ENCODE measurements at places on chromosomes 16 and 17.

DNA sequence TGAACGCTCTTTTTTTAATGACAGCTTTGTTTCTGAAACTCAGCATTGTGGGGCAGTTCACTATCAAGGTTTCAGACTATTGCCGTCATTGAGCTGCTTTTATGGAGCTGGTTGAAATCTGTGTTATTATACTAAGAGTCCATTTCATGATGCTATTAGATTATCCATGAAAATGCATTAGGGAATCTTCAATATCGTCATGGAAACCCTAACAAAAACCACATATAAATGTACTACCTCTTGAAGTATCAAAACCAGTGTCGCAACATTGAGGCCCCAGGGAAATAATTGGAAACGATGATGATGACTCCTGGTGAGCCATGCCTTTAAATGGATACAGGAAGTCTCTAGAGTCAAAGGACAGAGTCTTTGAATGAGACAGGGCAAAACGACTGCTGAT, 231.6 kb upstream of the CPHXL start:
- no peak for DNase-seq

- no peak for DNase-seq
Measured at GRCh38 chr17:8856869-8857575, 10.5 kb downstream of the PIK3R6 start.

DNA sequence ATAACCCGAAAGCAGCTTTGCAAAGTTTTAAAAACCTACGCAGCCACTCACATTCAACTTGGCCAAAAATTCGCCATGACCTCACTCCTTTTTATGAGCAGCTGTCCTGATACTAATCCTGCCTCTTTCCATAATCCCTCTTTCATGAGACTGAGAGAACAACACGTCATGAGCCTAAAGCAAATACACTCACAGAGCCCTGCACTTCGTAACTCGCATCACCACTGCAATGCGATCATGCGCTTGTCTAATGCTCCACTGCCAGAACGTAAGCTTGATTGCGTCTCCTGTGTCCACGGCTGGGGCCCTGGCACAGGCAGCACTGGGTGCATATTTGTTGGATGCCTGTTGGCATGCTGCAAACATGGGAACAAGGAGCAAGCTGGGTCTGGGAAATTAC, 36.2 kb downstream of the CDRT4 start:
- no peak for DNase-seq

GRCh38 chr16:81940781-81941560, 70.3 kb downstream of the SDR42E1 start:
- DNase-seq, result peak; percentile 36

- DNase-seq, result no peak
Measured at GRCh38 chr16:55250701-55251100, 73.3 kb upstream of the IRX6 start.

DNA sequence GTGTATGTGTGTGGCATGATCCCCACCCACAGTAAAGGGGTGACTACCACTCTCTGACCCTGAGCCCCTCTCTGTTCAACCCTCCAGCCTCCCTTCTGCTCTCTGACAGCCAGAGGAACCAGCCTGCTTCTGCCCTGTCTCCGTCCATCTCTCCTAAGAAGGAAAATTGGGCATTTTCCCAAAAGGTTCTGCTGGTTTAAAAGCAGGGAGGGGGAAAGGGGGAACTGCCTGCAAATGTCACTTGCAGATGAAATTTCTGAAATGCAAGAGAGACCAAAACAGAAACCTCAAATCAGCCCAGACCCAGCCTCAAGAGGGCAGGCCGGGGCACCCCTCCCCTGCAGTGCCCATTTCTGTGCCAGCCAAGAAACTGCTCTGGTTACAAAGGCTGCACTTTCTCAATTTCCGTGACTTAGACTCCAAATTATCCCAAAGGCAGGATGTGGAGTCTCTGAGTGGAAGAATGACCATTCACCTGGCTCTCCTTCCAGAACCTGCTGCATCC, 197.9 kb downstream of the RBFOX3 start:
- DNase-seq, result no peak

DNA sequence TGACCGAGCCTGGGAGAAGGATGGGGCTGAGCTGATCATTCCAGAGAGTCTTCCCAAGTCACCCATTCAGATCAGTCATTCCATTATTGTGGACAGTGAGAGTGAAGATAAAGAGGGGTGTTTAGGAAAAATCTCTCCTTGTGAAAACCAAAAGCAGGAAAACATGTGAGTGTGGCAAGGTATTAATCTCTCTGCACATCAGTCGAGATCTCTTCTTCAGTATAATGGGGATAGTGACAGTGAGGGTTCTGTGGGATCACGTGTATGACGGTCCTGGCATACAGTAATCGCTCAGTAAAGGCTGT, 35.4 kb downstream of the CHD9 start:
- DNase-seq, result no peak

DNA sequence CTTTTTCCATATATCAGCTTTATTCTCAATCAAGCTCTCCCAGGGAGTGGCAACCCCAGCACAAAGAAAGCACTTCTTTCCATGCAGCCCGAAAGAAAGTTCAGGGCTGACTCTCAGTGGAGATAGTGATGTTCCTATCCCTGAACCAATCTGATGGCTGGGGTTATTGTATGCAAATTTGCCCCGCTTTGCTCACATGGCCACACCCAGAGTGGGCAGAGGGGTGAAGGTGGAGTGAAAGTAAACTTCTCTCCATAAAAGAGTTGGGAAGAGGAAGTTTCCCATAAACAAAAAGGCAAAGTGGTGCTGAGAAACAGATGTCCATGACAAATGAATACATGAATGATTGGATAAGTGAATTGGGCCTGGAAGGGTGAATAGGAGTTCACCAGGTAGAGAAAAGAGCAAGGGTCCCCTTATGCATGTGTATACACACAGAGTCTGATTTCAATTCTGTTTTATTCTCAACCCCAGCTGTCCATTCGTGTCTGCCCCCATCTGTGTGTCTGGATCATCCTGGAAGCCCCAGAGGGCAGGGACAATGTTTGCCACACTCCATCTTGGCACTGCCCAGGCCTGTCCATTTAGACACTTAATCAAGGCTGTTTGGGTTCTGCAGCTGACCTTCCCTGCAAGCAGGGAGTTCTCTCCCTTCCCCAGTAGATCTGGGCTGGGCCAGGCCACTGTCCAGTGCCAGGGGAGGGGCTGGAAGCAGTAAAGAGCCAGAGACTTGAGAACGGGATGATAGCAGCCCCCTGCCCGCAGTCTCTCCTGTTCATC, 14.1 kb upstream of the NGFR start:
- no peak for DNase-seq

DNA sequence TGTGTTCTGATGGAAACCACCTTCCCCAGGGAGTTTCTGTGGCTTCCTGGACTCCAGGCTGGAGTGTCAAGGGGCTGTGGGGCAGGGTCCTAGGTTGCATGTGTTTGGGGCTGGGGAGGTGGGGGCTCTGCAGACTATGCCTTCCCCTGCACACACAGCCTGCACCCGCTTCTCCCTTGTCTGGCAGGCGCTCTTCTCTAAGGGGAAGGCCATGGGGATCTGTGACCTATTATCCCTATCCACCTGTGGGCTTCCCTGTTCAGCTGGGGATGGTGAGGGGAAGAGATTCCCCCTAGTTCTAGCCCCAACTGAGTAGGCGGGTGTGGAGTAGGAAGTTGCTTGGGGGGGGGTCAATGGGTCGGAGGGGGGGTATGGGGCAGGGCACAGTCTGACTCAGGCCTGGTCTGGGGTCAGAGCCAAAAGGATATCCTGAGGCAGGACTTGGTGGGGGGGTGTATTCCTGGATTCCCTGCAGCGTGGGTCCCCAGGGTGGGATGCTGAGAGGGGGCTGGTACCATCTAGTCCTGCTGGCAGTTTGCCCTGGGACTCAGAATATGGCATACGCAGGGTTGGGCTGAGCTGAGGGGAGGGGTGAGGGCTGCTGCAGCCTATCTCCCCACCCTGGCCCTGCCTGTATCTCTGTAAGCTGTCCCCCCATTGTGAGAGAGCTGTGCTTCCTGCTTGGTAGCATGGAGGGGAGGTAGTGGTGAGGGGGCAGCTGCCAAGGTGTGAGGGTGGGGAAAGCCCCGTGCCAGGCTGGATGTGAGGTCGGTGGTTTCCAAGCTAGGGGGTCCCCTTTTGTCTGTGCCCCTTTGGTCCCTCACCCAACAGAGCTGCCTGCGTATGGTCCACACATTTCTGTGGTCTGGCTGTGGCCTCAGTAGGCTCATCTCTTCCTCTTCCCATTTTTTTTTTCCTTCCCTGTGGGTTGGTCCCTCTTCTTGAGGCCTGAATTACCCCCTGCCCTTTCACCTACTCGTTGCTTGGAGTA, 14.7 kb downstream of the RARA start:
- DNase-seq, result no peak

- DNase-seq, result peak; percentile 60
Measured at GRCh38 chr17:34443619-34444469, 80.8 kb upstream of the CCL1 start.

DNA sequence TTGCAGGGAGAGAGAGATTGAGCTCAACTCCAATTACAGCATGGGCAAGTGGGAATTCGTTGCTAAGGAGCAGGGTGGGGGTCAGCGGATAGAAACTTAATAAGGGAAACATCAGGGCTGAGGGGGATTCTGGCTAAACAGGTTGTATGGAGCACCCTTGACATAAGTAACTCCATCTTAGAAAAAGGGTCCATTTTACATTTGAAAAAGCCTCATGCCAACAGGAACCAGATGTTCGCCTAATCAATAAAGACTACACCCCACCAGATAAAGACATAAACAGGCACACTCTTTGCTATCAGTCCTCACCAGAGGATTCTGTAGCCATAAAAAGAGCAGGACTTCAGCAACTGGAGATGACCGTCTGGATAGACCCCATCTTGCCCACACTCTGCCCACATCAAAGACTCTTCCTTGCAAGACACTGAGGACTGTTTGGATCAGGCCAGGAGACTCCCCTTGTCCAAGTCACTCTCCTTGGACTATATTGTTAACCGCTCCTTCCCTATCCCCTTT, 1.6 kb upstream of the LRRC75A start:
- DNase-seq, result no peak

- no peak for DNase-seq
Measured at GRCh38 chr17:65398040-65398787, 163.2 kb downstream of the AXIN2 start.

DNA sequence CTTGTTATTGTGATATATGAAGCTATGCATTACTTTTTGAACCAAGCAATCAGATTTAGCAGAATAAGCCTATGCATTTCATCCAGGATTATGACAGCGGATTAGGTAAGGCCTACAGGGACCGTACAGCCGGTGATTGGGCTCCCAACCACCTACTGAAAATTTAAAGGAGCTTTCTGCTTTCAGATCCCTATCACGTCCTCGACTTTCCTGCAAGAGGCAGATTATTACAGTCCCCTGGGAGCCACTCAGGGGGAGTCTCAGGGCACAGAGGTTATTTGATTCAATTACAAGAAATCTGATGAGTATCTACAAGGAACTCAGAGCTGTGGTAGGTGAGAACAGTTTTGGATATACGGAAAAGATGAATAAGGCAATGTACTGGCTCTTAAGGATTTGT, 80.7 kb downstream of the HS3ST3B1 start:
- no peak for DNase-seq

GRCh38 chr17:39921323-39921722, 2.9 kb upstream of the GSDMB start:
- DNase-seq, result no peak

- no peak for DNase-seq
Measured at GRCh38 chr17:46056800-46057304, 57.8 kb downstream of the STH start.

DNA sequence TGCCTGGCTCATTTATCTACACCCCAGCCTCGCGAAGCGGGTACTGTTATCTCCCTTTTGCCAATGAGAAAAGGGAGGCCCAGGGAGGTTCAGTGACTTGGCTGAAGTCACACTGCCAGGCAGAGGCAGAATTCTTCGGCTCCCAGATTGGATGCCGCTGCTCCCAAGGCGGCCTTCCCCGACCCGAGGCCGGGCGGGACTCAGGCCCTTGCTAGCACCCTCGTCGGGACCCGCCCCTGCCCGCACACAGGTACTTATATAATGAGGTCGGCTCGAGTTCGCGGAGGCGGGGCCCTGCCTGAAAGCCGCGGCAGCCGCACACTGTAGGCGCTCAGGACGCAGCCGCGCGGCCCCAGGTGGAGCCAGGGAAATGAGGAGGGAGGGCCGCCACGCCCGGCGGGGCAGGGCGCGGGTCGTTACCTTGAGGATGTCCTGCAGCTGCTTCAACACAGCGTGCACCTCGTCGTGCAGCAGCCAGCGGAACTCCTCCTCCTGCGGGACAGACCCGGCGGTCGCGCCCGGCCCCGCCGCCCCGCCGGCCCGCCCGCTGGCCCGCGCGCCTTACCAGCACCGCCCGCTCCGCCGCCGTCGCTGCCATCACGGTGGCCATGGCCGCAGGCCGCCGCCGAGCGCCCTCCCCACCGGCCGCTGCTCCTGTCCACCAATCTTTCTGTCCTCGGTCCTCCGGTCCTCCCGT, at the start of gene ROGDI:
Gene ROGDI (minus strand): TSS at position 672 of the 697 bp plus-strand sequence. CDS start 62 bp downstream, at position 610.
- DNase-seq, result peak; percentile 89

DNA sequence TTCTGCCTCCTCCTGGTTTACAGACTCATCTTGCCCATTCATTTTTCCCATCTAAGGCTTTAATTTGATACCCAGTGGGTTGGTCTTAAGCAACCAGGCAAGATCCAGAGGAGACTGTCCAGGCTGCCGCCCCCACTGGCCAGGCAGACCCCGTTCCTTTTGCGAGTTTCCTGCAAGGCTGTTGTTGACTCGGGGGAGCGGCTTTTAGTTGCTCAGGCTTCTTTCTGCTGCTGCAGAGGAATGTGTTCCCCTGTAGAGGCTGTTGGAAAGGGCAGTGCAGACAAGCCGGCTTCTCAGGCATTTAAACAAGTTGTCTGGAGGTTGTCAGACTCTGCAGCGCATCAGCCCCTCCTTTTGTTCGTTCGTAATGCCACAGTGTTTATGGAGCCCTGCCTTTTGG, 231.2 kb downstream of the PRKCA start:
- peak; percentile 54 for DNase-seq

DNA sequence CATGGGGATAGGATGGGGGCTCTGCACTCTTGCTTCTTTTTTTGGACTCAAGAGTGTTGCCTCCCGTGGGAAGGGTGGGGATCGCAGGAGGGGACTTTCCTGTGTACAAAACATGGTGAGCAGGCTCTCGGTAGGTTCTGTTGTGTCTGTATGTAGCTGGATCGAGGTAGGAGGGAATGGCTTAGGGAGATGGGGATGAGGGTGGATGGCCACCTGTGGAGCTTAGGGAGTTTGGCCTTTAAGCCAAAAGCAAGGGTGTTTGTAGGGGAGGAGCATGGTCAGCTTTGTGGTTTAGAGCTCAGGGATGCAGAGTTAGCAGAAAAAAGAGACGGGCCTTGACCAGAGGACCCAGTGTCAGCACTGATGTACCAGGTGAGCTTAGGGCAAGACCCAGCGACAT, 11.0 kb upstream of the EDC4 start:
- DNase-seq, result no peak

- DNase-seq, result no peak
Measured at GRCh38 chr16:70438585-70438968, 323 bp downstream of the ST3GAL2 start.

- no peak for DNase-seq
Measured at GRCh38 chr16:51898872-51899271, 648.1 kb downstream of the TOX3 start.

- no peak for DNase-seq
Measured at GRCh38 chr17:76565728-76566612, 19.7 kb downstream of the ST6GALNAC2 start.

- no peak for DNase-seq
Measured at GRCh38 chr17:7717756-7718350, 309 bp downstream of the DNAH2 start.

GRCh38 chr16:72018470-72018869, 9.9 kb downstream of the DHODH start:
- DNase-seq, result no peak

GRCh38 chr17:76408037-76408849, 23.8 kb downstream of the SPHK1 start:
- DNase-seq, result peak; percentile 84

- DNase-seq, result no peak
Measured at GRCh38 chr16:56688762-56689161, 6.5 kb downstream of the MT1X start.

- DNase-seq, result peak; percentile 47
Measured at GRCh38 chr16:17277981-17278381, 192.8 kb downstream of the XYLT1 start.
